CD4-positive, alpha-beta T cell treated with Interleukin-21 for 1 hour (primary cell): ENCODE measurements at places on chromosomes 16 and 17.

DNA sequence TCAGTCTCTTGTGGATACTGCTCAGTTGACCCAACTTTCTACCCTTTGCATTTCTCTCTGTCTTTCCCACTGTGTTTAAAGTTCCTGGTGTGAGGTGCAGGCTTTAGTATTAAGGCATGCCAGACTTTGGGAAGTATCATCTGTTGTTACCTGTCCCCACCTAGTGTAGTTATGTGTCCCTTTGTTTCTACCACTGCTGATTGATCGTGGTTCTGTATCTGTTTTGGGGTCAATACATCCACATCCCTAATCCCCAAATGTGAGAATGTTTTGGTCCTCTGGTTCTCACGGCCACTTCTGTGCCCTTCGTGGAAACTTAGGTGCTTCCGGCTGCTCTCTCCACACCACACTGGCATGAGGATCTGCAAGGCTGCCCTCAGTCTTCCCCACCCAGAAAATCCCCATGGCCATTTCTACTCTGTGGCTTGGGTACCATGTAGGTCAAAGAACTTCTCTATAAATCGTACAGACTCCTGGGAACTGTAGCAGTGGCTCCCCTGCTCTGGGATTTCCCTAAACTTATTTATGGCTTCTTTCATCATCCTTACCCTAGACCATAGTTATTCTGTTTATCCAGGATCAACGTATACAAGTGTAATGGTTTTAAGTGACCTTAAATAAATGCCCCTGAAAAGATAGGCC, 443.2 kb downstream of the XYLT1 start:
- no peak for DNase-seq

GRCh38 chr17:52368886-52369285, 210.4 kb upstream of the CA10 start:
- no peak for DNase-seq

DNA sequence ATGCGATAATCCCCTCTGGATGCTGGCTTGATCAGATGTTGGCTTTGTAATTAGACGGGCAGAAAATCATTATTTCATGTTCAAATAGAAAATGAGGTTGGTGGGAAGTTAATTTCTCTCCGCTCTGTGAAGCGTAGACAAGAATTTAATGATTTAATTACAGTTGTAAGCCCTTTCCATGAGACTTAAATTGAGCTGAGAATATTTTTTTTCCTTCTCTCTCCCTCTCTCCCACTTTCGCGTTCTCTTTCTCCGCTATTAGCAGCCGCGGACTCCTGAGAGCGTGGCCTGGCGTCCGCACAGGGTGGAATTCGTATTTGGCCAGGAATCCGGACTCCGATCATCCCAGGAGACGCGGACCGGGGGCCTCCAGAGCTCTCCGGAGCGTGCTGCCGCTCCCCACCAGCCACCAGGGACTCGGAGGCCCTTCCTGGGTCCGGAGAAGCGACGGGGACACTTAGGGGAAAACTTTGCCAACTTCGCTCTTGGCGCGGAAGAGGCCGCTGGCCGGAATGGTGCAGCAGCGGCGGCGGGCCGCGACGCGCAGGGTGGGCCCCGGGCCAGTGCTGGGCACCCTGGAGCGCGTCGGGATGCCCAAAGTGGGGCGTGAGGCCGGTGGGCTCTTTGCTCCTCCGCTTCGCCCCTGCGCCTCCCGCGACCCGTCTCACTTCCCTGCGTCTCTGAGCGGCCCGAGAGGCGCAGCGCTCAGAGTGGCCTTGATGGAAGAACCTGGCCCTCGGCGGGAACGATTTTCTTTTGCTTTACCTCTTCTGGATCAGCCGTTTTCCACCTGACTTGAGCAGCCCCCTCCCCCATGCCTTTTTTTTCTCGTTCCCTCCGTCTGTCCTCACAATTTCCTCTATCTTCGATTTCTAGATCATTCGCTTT, 3.6 kb upstream of the IRX3 start:
- no peak for DNase-seq

DNA sequence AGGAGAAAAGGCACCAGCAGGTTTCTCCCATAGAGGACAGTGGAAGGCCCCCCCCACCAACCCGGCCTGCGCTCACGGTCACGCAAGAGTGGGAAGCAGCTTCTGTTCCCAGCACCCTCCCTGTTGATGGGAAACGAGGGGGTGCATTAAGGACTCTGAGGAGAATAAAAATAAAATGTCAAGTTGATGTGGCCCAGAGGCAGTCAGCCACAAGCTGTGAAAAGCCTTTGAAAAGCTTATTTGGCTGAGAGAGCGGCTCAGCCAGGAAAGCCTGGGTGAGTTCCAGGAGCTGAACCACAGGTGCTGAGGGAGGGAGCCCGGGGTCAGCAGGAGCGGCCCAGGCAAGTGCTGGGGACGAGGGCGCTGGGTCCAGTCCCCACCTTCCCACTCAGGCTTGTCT, 26.9 kb upstream of the SPATA32 start:
- no peak for DNase-seq

DNA sequence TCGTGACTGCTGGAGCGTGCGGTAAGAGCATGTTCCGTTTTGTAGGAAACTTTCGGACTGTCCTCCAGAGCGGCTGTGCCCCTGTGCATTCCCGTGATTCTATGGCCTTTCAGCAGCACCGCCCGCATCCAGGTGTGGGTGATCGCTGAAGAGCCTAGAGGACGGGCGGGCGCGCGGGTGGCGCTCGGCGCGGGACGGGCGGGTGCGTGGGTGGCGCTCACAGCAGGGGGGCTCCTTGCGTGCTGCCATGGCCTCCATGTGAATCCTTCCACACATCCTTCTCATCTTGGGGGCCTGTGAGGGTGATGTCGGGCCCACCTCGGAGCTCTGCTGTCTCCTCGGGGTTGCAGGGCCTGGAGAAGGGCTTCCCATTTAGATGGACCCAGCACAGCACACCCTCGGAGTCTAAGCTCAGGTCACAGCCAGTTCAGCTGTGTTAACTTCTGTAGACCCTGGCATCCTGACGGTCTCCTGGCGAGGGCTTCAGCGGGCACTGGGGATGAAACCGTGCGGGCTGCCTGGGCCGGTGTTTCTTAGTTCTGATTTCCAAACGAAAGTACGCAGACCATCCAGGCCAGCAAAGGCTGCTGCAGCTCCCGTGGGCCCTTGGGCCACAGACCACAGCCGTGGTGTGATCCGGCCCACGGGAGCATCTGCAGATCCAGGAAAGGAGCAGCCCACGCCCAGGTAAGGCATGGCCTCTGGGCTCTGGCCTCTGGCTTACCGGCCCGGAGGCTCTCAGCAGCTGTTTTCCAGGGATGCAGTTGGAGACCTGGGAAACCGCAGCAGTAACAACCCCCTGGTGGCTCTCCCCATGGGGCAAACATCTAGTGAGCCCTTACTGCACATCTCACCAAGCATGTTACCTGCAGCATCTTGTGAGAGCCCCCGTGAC, 339.4 kb downstream of the FOXL1 start:
- DNase-seq, result no peak

GRCh38 chr17:55635253-55635914, 87.3 kb downstream of the TMEM100 start:
- no peak for DNase-seq

- no peak for DNase-seq
These were observed 32.9 kb upstream of the TOB1 start for GRCh38 chr17:50899005-50899460.

DNA sequence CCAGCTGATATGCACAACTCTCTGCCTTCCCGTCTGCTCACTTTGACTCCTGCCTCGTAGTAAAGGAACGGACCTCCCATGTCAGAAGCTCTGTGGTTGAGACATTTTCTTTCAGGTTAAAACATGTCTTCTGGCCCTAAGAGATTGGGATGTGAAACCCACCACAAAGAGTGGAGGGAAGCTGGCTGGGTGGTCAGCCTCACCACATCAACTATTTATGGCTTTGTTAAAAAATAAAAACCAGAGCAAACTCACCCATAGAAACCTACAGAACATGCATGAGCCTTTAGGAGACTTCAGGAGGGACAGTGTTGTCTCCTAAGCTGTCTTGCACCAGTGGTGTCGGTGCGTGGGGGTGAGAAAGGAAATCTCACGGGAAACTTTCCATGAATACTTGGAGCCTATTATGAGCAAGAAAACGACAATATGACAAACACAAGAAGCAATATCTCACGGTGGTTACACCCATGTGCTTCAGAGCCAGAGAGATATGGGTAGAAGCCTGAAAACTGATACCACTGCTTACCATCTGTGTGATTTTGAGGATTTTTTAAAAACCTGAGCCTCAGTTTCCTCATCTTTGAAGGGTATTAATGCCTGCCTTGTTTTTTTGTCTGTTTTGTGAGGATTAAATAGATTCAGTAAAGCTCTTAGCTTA, 61.7 kb upstream of the XYLT1 start:
- no peak for DNase-seq

- no peak for DNase-seq
These were observed 6.4 kb downstream of the SHISA9 start for GRCh38 chr16:12907670-12908233.

GRCh38 chr17:34424814-34425491, 61.9 kb upstream of the CCL1 start:
- no peak for DNase-seq

- no peak for DNase-seq
These were observed 39.4 kb downstream of the SYCE1L start for GRCh38 chr16:77238593-77238992.

DNA sequence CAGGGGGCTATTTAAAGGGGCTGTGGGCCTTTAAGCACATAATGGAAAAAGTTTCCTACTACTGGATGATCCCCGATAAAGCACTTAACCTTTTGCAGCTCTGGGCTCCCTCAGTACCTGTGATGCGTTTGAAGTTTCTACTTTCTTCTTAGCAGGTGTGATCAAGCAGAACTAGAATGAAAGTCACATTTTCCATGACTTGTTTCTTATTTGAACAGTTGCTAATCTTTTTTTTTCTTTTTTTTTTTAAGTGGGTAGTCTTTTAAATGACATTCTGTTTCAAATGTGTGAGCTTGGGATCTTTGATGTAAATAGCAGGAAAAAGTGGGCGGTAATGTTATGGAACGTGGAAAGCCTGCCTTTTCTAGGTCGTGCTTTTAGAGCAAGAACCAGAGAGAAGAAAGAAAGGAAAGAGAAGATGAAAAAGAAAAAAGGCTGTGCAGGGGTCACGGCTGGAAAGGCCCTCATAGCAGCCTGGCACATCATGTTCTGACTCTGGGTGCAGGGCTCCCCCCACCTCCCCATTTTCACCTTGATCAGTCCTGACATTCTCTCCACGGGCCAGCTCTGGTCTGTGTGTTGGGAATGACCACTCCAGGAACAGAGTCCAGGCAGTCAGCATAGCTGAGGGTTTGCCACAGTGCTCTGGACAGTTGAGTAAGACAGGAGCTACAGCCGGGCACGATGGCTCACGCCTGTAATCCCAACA, 150.6 kb downstream of the CLEC16A start:
- DNase-seq, result no peak

DNA sequence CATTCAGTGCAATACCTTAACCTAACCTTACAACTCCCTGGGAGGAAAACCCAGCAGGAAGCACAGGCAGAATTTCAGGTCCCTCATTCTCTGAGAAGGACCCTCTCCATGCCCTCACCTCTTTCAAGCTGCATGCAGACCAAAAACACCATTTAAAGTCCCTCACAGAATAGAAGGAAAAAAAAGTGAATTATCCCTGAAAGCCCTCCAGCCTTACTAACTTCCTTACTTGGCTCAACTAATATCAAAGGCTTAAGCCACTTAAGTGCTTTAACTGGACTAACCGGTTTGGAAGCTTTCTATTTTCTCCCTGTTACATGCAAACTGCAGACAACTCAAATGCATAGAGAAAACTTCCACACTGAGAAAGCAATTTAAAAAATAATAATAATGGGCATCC, 60.5 kb downstream of the ADAMTS18 start:
- no peak for DNase-seq

DNA sequence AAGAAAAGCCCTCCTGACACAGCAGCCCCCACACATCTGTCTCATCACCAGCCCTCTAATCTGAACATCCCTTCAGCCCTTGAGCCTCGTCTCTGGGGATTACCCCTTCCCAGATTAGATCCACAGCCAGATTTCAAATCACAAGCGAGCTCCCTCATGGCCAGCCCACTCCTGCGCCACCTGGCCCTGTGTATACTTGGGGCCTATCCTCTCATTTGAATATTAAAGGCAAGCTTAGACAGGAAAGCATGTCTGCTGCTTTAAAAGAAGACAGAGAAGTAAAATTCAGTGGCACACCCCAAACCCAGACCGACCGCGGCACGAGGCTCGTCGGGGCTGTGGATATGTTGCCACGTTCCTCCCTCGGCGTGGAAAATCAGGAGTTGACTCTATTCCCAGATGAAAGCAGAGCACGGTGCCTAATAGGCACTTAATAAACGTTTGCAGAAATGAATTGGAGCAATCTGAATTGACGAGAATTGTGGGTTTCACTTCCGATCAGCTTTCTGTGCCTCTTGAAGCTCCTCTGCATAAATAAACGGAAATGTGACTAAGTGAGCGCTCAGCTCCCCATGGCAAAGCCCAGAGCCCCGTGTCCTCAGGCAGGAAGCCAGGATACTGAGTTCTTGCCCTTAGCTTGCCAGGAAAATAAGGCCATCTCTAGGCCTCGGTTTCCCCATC, 108.0 kb downstream of the CCDC182 start:
- no peak for DNase-seq

DNA sequence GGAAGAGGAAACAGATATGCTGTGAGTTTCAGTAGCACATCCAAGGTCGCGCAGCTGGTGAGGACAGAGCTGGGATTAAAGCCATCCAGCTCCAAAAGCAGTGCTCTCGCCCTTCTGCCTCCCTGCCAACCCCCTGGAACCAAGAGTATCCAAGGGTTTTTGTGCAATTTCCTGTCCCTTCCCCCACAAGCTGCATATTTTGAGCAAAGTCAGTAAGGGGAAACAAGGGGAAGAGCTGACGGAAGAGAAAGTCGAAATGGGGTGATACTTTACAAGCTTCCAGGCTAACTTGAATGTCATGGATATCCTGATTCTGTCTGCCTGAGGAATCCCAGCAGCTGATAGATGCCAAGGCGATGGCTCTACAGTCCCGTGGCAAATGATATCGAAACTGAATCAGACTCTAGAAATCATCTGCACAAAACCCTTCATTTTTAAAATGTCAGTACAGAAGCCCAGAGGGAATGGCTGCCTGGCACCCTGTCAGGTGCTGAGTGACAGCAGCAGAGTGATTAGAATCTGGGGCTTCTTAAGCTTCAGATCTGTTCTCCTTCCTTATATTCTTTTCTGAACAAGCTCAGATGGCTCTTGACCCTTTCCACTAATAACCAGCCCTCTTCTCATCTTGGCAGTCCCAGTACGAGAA, 42.9 kb upstream of the TEKT3 start:
- DNase-seq, result no peak

- no peak for DNase-seq
These were observed 154.5 kb downstream of the LAT start for GRCh38 chr16:29139261-29139802.

DNA sequence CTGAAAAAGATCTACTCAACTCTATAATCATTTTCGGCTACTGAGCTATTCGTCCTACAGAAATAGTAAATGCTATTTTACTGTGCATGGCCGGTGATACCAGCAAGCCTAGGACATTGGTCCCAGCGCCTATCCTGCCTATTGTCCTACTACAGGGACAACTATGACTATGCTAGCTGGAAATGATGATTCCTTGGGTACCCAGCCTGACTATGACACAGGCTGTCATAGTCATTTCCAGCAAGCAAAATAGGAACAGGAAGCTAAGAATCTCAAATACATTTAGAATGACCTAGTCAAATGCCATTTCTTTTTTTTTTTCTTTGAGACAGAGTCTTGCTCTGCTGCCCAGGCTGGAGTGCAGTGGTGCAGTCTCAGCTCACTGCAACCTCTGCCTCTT, 33.7 kb upstream of the HSBP1 start:
- DNase-seq, result no peak

- no peak for DNase-seq
These were observed 17.6 kb upstream of the CDH13 start for GRCh38 chr16:82609140-82609539.
